H54 (cell line): ENCODE measurements at places on chromosomes 3 and 15.

- no peak for DNase-seq
These were observed 70.6 kb upstream of the SNRK start for GRCh38 chr3:43215663-43216275.

GRCh38 chr3:132880986-132881385 is 157.2 kb upstream of the TMEM108 start:
- DNase-seq, result no peak

DNA sequence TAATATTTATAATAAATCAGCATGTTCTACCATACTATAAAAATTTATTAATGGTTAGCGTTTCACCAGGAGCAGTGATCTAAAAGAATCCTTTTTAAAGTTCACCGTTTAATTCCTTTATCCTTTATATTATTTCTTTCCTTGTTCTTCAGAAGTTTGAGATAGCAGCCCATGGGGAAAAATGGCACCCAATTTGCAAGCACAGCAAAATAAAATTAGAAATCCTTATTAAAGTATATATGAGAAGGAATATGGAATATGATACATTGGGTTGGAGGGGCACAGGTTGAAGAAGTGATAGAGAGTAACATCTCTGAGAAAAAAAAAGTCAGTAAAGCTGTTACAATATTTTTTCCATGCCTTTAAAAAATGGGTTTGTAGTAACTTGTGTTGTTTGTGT is 892.0 kb downstream of the NAALADL2 start:
- DNase-seq, result no peak

GRCh38 chr3:9064850-9065249 is 101.6 kb upstream of the RAD18 start:
- no peak for DNase-seq

DNA sequence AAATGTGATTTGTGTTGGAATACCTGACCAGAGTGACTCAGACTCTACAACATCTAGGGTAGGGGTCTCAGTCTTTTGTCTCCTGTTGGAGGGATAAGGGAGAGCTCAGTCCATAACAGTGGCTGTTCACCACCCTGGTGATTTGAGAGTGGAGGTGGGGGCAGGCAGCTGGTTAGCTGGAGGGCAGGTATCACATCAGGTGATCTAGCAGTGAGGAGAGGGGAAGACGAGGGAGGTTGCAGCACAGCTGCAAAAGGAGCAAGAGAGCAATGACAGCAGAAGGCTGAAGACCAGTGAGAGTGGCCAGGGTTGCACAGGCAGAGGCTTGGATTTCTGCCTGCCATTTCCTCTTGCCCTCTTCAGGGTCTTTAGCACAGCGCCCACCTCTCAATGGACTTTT is 38.4 kb downstream of the PLCL2 start:
- no peak for DNase-seq

- no peak for DNase-seq
These were observed 3.1 kb downstream of the CIDEC start for GRCh38 chr3:9876991-9877390.

- DNase-seq, result no peak
These were observed 59.4 kb upstream of the TIMP4 start for GRCh38 chr3:12218161-12218560.

DNA sequence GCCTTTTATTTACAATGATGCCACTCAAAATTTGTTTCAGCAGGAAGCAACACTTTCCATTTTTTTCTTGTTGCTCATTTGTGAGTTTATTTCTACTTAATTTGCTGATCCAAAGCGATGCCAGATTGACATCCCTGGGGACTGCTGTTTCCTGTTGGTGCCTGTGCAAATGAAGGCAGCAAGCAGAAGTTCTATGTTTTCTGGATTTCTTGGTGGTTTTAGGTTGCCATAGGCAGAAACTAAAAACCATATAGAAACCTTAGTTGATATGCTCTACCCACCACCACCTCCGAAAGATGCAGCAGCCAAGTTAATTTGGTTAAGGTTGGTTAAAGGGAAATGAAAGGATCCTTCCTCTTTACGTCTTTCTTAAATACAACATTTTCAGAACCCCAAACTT is 356.2 kb downstream of the RBMS3 start:
- DNase-seq, result no peak

GRCh38 chr3:47314056-47314764 is 31.5 kb downstream of the KLHL18 start:
- DNase-seq, result no peak

DNA sequence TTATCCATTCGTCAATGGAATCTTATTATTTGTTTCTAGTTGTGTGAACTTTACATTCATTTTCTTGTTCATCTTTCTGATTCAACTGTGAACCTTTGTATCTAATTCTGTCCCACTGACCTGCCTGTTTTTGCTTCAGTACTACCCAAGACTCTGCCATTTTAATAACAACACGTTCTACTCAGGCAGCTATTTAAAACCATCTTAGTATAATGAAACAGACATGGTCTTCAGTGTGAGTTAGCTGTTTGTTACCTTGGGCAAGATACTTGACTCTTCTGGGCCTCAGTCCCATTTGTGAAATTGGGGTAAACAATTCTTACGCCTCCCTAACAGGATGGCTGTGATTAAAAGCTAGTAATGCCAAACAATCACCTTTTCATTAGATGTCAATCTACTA is 1.6 kb downstream of the BTBD1 start:
- DNase-seq, result no peak

GRCh38 chr3:52277972-52278509 is 408 bp downstream of the WDR82 start:
- DNase-seq, result peak; percentile 50

DNA sequence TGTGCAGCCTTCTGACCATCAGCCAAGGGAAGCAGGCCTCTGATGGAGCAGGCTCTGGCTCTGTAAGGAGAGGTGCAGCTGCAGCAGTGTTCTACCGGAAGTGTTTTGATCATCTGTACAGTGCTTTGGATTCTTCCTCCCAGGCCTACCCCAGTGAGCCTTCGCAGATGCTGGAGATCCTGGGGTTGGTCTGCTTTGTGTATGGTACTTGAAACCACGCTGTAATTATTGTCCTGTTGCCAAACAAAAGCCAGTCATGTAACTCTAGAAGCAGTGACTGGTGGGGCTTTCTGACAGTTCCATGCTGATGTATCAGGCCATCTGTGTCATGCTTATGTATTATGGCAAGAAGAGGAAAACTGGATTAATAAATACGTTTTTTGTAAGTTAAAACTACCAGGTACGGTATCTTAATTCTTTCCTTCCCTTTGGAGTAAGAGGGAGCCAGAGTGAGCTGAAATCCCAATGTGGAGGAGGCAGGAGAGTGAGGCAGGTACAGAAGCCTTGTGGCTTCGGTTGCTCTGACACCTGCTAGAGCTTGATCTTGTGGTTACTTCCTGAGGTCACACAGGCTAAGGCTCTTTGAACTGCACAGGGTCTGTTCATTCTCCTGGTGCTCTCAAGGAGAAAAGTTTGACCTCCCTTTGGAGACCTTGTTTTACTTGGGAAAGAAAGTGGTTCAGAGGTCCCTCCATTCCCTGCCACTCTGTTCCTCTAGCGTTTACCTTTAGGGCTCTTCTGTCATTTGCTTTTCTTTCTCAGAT is 3.7 kb downstream of the TMEM42 start:
- no peak for DNase-seq

GRCh38 chr15:70714565-70714964 is 48.8 kb downstream of the UACA start:
- DNase-seq, result no peak

DNA sequence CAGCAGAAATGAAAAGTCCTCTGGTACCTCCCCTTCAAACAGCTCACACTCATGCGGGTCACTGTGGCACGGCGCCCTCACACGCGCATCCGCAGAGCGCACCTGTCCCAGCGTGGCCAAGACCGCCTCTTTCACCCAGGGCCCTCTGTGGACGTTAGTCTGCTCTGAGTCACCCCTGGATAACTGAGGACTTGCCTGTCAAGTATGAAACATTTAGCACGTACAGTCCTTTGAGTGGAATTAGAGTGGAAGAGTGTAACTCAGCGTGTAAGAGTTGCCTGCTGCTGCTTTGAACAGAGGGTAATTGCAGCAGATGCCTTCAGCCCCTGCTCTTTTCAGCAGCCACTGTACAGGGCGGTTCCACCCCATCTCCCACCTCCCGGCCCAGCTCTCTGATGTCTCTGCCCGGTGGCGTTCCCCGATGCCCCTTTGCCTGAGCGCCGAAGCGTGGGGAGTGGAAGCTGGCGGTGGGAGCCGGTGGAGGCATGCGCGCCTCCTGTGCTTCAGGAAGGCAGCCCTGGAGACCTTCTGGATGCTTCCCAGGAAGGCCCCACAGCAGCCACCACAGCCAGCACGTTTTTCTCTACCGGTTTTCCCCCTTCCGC is 23.0 kb downstream of the CPN2 start:
- DNase-seq, result peak; percentile 45

DNA sequence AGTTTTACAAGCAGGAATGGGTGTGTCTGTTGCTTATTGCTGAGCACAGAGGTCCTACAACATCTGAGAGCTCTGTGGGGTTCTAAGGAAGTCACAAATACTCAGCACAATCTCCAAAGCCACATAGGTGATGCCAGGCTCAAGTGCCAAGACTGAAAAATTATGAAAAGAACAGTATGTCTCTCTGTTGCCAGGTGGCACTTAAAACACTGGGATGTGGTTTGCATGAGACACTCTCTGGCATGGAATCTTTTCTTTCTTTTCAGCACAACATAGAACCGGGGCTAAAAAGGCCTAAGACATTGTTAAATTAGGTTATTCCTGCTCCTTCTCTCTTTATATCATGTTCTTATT is 127.3 kb upstream of the PRICKLE2 start:
- DNase-seq, result no peak

DNA sequence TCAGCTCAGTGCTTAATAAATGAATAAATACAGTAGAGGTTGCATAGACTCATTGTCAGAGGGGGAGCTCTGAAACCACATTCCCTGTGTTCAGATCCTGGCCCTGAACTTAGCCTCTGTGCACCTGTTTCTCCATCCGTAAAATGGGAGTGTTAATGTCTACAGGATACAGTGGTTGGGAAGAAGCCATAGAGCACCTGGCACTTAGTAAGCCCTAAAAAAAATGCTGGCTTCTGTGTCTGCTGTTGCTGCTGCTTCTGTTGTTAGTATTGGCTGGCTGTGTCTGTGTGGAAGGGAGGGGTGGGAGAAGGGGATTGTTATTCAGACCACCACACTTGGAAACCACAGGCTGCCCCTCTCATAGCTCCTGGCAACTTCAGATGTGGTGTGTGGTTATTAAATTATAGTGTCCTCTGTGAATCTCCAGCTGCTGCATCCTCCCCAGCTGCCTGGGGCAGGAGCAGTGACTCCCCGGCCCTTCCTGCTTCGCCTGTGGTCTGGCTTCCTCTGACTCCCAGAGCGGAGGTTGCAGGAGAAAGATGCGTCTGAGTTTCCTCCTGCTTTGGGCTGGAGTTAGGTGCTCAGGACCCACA is 31.0 kb downstream of the FGD5 start:
- DNase-seq, result no peak

DNA sequence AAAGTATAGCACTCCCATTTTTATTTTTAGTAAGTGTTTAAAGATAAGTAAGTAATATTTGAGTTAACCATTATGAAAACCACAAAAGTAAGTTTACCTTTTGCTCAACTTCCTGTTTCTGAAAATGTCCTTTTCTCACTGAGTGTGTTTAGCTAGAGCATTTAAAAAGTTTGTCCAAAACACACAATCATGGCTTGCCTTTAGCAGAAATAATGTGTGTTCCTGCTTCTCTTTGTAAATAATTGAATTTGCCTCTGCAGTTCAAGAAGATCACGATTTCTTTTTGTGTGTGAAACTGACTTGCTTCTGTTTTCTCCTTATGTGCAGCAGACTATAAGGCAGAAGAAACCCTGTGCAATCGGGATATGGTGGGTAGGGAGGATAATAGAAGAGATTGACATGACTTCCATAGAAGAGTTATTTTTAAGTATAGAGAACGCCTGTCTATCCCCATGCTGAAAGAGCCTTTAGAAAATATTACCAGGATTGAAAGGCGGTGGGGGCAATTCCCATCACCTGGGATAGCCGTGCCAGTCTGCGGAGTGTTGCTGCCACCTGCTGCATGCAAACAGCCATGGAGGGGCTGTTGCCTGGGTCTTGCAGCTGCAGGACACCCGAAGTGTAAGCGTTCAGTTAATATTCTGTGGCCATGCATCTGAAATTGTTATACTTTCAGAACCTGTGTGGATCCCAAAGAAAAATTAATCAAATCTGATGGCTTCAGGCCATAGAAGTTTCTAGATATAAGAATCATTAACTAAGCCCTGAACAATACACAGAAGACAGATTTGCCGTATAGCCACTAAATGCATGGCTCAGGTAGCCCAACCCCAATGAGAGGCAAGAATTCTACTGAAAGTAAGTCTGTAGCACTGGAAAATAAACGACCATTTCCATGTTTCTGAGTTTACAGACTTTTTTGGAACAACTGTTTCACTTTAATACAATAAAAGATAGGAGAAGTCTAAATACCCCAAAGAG is 2.4 kb upstream of the CD96 start:
- DNase-seq, result peak; percentile 26

DNA sequence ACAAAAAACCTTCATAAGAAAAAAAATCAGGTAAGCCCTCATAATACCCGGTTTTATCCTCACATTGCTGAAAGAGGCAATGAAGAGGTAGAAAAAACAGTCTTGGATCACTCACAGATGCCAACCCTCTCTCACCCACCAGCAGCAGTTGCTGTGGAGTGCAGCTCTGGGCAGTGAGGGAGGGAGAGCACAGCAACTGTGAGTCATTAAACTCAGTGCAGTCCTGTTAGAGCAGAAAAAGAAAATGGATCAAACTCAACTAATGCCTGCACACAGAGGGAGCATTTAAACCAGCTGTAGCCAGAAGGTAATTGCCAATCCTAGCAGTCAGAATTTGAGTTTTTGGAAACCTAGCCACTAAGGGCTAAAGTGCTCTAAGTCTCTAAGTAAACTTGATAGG is 1050.6 kb upstream of the ALCAM start:
- no peak for DNase-seq

DNA sequence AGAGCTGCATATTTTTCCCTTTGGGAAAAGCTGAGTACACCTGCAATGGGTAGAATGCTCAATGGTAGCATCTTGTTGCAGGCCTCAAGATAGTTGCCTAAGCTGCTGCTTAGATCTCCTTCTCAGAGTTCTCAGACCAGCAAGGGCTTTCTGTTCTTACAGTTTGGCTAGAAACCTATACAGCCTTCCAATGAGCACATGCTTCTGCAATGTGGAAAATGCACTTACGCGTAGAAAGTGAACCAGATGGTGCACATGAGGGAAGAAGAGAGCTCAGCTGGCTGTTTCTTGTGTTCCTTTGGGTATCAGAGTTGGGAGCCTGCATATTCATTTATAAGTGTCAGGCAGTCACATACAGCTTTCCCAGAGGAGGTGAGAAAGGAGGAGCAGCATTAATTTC is 136.4 kb downstream of the B3GALNT1 start:
- no peak for DNase-seq

GRCh38 chr15:38680775-38681174 is 116.2 kb upstream of the RASGRP1 start:
- no peak for DNase-seq
